ENCODE measurements at places on chromosomes 3 and 15. TPM values are rescaled to one million over a fixed set of nuclear protein-coding genes. Genes with fewer than 3 reads are reported as not detected.

DNA sequence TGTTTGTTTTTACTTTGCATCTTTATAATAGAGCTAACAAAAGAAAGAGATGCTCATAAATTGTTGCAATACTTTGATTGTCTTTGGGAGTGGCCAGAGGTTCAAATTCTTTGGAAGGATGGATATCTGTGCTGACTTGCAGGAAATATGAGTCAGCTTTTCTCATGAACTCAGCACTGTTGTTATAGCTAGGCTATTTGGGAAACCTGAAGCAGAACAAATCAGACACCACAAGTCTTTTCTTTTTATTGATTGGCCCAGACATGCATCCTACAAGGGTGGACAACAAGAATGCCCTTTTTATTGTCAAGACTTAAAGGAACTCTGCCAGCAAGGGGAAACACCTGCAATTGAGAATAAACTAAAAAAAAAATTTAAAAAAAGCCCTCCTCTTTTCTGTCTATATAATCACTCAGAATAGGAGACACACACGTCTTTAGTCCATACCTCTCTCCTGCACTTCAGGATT is 4.6 kb upstream of the DENND4A start:
- DNase-seq: no peak

DNA sequence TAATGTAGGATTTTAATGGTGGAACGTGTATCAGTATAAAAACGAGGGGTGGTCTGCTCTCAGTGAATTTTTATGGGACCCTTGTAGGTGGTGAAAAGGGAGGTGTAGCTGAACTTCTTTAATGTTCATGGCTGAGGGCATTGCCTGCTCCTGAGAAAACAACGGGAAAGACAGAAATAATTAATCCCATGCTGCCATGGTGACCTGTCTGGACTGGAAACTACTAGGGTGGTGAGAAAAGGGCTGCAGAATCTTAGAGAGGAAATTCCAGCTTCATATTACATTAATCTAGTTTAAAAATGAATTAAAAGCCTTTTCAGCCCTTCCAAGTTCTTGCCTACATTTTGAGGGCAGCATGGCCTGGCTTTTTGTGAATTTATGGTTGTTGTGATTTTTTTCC is 47.6 kb downstream of the ZBTB38 start:
- DNase-seq: no peak

GRCh38 chr15:67050522-67051087 is 14.8 kb upstream of the SMAD3 start:
- no peak for DNase-seq

DNA sequence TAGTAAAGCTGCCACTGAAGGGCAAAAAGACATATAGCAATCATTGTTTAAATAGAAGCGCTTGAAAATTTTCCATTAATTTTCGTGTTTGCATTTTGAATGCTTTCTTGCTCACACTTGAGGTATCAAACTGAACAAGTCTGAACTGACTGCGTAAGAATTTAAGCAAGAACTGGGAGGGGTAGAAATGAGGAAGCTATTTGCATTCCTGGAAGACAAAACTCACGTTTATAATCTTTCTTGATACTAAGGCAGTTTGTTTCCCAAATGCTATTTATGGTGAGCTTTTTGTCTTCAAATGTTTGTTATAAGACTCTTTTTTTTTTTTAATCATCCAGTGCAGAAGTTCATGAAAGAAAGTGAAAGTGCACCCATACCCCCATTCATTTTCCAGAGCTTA is 499.8 kb upstream of the TPRG1 start:
- no peak for DNase-seq

DNA sequence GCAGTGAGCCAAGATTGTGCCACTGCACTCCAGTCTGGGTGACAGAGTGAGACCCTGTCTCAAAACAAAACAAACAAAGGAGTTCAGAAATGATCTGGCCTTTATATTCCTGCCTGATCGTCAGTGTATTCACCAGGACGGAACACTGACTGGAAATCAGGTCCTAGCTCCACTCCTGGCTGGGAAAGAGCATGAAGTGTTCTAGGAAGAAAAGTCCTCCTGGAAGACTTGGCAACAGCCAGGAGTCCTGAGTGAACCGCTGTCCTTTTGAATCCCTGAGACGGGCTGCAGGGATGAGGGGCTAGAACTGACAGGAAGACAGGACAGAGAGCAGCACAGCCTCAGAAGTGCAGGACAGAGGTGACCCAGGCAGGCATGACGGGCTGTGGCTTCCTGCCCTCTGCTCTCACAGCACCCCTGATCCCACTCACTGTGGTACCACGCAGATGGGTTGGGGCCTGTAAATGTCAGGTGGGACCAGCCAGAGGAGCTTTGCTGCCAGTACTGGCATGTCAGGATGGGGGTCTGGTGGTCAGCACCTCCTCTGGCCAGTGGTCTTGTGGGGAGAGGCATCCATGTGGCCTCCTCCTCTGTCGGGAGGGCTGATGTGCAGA is 23.5 kb downstream of the FAN1 start:
- DNase-seq: no peak

SNX1 gene
- polyA plus RNA-seq: 51.5 TPM

CD96 gene
- 0.41 TPM for polyA plus RNA-seq
